ENCODE measurements at places on chromosomes 3 and 15.

- DNase-seq = no peak
Measured at GRCh38 chr15:58285212-58285920, 146.4 kb upstream of the LIPC start.

DNA sequence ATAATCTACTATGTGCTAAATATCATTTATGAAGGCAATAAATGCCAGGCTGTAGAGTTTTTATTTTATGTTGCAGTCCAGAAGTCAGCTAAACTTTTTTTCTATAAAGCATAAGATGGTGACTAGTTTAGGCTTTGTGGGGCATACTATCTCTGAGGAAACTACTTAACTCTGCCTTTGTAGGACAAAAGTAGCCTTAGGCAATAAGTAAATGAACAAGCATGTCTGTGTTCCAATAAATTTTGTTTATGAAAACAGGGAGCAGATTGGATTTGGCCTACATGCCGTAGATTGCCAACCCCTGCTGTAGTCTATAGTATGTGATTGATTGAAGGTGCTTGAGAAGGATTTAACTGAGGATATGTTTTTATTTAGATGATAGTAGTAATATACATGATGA is 502.5 kb upstream of the NAALADL2 start:
- DNase-seq = no peak

GRCh38 chr15:66765478-66766281 is 63.6 kb downstream of the SMAD6 start:
- DNase-seq = no peak

DNA sequence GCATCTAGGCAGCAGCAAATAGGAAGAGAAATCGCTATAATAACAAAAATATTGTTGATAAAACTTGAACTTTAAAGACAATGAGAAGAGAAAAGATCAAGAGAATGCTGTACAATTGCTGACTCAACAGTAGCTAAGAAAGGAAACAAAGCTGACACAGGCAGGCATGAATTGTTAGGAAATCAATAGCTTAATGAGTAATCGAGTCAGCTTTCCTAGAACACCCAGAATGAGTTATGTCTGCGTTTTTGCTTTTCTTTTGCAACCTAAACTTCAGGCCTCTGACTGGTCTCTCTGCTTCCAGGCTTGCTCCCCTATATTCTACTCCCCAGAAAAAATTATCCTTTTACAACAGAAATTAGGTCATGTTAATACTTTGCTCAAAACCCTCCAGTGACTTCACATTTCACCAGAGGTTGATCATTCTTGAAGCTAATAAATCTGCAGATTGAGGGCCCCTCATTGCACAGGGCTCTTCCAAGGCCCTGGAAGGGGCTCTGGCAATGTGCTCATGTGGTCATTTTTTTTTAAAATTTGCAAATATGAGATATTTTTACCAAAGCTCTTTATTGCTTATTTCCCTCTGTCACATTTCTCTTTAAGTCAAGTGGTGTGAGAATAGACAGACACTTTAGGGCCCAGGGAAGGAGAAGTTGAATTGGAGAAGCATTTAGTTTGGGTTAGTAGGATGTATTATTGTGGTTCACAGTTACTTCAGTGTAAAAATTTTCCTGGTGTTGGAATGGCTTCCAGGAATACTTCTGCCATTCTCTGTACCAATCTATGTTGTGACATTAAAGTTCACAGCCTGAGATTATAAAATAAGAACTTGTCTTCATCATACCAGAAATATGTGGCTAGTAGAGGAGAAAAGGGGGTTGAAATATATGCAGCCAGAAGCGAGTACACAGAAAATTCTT is 116.3 kb downstream of the TMCO5A start:
- DNase-seq = no peak

GRCh38 chr15:66161108-66161507 is 92.4 kb downstream of the MEGF11 start:
- no peak for DNase-seq

GRCh38 chr15:78542647-78543046 is 2.4 kb downstream of the PSMA4 start:
- DNase-seq = no peak

DNA sequence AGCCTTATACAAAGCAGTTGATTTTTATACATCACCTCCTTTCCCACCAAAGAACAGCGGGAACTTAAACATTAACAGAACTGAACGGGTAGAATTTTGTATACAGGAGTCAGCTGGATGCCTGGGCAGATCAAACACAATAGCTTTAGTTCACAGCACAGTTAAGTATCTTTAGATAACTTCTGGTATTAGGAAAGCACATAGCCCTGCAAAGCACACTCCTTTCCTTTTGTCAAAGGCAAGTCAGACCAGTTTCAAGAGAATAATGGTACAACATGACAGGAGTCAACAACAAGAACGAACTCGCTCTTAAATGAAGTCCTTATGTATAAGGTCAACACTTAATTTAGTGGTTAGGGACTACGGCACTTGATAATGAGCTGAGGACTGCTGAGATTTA is 26.3 kb downstream of the ABCC5 start:
- no peak for DNase-seq

DNA sequence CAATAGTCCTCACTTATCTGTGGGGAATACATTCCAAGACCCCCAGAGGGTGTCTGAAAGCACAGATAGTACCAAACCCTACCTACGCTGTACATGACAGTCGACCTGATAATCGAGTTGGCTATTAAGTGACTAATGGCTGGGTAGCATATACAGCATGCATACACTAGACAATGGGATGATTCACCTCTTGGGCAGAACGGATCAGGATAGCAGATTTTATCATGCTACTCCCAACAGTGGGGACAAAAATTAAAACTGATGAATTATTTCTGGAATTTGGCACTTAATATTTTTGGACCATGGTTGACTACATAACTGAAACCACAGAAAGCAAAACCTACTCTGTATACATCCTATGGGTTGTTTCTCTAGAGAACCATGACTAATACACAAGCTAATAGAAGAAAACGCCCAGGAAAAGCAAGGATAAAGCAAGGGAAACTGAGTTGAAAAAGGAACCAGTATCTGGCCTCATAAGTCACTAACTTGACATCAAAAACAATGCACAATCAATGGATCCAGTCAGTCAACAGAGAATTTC is 15.5 kb downstream of the ATG3 start:
- DNase-seq = no peak

GRCh38 chr3:11495948-11496557 is 147.7 kb downstream of the VGLL4 start:
- DNase-seq = peak; percentile 59

- no peak for DNase-seq
Measured at GRCh38 chr3:104523136-104523535, 843.6 kb upstream of the ALCAM start.

- DNase-seq = no peak
Measured at GRCh38 chr3:111412656-111413055, 129.3 kb upstream of the CD96 start.

- no peak for DNase-seq
Measured at GRCh38 chr3:25585361-25586166, 79.1 kb downstream of the TOP2B start.

GRCh38 chr3:49937090-49937489 is 2.9 kb upstream of the RBM6 start:
- no peak for DNase-seq

DNA sequence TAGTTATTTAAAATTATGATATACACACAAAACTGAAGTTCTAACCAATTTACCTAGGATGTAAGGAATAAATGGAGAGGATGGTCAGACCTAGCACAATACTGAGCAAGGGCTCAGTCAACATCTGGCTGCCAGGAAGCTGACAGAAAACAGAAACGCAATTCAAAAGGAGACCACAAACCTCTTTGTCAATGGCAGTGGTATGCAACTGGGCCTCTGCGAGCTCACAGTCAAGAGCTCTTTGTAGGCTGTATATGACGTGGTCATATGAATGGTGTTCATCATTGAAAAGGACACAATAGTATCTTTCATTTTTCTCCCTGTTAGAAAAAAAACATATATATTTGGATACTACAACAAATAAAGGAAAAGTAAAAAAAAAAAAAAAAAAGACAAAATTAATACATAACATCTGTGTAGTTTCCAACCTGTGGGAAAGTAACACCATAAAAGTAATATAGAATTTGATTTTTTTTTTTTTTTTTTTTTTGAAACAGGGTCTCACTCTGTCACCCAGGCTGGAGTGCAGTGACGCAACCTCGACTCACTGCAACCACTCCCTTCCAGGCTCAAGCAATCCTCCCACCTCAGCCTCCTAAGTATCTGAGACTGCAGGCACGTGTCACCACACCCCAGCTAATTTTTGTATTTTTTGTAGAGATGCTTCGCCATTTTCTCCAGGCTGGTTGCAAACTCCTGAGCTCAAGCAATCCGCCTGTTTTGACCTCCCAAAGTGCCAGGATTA is 37.9 kb downstream of the UBR1 start:
- no peak for DNase-seq

- DNase-seq = no peak
Measured at GRCh38 chr3:15043408-15044171, 21.5 kb downstream of the MRPS25 start.

All from brain pericyte (primary cell).